Body of pancreas (tissue), 4 donors: ENCODE measurements at places on chromosomes 3 and 15. TPM values are rescaled to one million over a fixed set of nuclear protein-coding genes. Genes with fewer than 3 reads are reported as not detected.

MASP1 gene
- not detected for total RNA-seq

DNA sequence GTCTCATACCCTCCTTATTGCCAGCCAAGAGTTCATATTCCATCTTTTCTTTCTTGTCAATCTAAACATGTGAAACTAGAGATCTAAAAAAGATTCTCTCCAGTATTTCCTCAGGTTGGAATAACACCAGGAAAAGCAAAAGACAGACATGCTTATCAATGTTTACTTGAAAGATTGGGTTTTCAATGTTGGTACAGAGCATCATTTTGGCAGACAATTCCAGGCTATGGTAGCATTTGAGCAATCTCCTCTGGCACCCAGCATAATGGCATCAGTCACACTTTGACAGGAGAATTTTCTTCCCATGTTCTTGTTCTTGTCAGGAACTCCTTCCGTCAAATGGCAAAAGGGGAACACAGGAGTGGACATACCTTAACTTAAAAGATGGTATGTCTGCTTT lies 61.0 kb upstream of the RARB start:
- H3K27me3 ChIP-seq = no peaks in the 10 kb centered on the region
- H3K27ac ChIP-seq = no peak overlapping the region
- H3K4me1 ChIP-seq = no peaks in the 10 kb centered on the region
- no peaks in the 10 kb centered on the region for H3K36me3 ChIP-seq
- DNase-seq = no peak
- H3K4me3 ChIP-seq = no peak overlapping the region

GRCh38 chr3:107578091-107578490 lies 55.3 kb downstream of the BBX start:
- H3K27me3 ChIP-seq = no peaks in the 10 kb centered on the region
- H3K4me1 ChIP-seq = peaks cover 3% of the 10 kb centered on the region
- H3K4me3 ChIP-seq = no peak overlapping the region
- DNase-seq = no peak
- H3K27ac ChIP-seq = no peak overlapping the region
- no peaks in the 10 kb centered on the region for H3K36me3 ChIP-seq

- H3K27ac ChIP-seq = no peak overlapping the region
- DNase-seq = no peak
- H3K36me3 ChIP-seq = no peaks in the 10 kb centered on the region
- H3K27me3 ChIP-seq = no peaks in the 10 kb centered on the region
Observed at GRCh38 chr3:145017959-145018358, 1046.3 kb downstream of the DIPK2A start.

GRCh38 chr3:34109846-34110245 lies 311.4 kb downstream of the PDCD6IP start:
- H3K4me1 ChIP-seq = no peaks in the 10 kb centered on the region
- DNase-seq = no peak
- H3K36me3 ChIP-seq = no peaks in the 10 kb centered on the region
- no peak overlapping the region for H3K27ac ChIP-seq

ZBBX gene
- not detected for total RNA-seq

DNA sequence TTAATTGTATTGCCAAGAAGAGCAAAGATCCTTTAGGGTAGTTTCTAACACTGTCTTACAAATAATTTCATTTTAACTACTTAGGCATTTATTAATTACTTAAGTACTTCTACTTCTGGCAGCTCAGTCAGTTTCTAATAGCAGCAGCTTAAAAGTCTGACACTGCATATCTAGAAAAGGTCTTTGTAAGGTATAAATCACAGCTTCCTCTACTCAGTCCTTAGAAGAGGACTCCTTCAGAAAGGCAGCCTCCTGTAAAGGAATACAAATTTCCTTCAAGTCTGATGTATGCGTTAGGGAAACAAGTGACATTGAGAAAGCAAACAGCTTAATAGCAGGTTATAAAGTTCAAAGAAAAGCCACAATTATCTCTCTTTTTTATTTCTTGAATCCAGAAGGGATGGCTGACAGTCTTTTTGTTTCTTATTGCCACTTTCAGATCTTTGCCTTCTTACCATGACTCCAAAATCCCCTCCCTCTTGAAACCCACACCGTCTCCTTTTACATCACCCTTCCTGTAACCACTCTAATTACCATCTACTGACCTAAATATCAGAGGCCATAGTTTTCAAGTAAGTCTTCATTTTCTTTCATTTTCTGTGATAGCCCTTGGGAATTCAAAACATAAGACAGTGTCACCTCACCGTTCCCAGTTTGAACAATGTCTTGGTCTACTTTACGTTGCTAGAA lies 109.5 kb downstream of the CGGBP1 start:
- H3K27me3 ChIP-seq = no peaks in the 10 kb centered on the region
- H3K4me3 ChIP-seq = no peak overlapping the region
- no peaks in the 10 kb centered on the region for H3K4me1 ChIP-seq
- H3K27ac ChIP-seq = no peak overlapping the region
- no peaks in the 10 kb centered on the region for H3K36me3 ChIP-seq

OSTN gene
- total RNA-seq = not detected

- peaks cover 19% of the 10 kb centered on the region for H3K4me1 ChIP-seq
- no peak overlapping the region for H3K27ac ChIP-seq
- H3K27me3 ChIP-seq = no peaks in the 10 kb centered on the region
- no peaks in the 10 kb centered on the region for H3K36me3 ChIP-seq
- no peak for DNase-seq
Observed at GRCh38 chr15:82183121-82184031, 79.2 kb downstream of the EFL1 start.

CALML4 gene
- 3.3 TPM for total RNA-seq

GRCh38 chr3:114879059-114880031 lies 267.7 kb downstream of the ZBTB20 start:
- no peaks in the 10 kb centered on the region for H3K27me3 ChIP-seq
- no peak overlapping the region for H3K4me3 ChIP-seq
- peak overlapping the region; percentile 77 for H3K27ac ChIP-seq
- DNase-seq = peak; percentile 32

DNA sequence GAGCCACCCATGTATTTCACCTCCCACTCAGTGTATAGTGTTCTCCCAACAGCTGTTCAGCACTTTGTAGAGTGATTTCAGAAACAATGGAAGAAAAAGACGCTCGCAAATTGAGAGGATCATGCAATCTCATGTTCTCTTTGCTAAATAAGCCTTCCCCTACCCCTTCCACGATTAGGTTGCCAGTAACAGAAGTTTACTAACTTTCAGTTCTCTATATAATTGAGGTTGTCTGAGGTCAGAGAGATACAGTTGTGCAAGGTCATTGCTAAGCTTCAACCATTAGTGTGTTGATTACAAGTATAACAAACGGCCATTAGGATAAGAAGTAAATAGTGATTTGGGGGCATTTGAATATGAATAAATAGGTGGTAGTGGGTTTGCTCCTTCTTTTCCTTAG lies 99.6 kb downstream of the TUSC7 start:
- no peak overlapping the region for H3K27ac ChIP-seq
- no peaks in the 10 kb centered on the region for H3K36me3 ChIP-seq
- H3K4me1 ChIP-seq = no peaks in the 10 kb centered on the region
- no peak overlapping the region for H3K4me3 ChIP-seq
- no peaks in the 10 kb centered on the region for H3K27me3 ChIP-seq
